Stimulated activated CD4-positive, alpha-beta T cell treated with anti-CD3 and anti-CD28 coated beads, Interleukin-1b, Interleukin-23, amount 100 ng/mL, for 1 hour (primary cell): ENCODE measurements at places on chromosomes 16 and 17.

GRCh38 chr16:75529959-75530358 lies 5.9 kb downstream of the CHST5 start:
- no peak for DNase-seq

DNA sequence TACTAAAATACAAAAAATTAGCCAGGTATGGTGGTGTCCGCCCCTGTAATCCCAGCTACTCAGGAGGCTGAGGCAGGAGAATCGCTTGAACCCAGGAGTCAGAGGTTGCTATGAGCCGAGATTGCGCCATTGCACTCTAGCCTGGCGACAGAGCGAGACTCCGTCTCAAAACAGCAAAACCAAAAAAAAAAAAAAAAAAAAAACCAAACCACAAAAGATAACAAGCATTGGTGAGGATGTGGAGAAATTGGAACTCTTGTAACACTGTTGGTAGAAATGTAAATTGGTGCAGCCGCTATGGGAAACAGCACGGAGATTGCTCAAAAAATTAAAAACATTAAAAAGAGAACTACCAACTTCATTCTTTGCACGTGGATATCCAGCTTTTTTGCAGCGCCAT lies 119.4 kb downstream of the OR1D5 start:
- DNase-seq: no peak

DNA sequence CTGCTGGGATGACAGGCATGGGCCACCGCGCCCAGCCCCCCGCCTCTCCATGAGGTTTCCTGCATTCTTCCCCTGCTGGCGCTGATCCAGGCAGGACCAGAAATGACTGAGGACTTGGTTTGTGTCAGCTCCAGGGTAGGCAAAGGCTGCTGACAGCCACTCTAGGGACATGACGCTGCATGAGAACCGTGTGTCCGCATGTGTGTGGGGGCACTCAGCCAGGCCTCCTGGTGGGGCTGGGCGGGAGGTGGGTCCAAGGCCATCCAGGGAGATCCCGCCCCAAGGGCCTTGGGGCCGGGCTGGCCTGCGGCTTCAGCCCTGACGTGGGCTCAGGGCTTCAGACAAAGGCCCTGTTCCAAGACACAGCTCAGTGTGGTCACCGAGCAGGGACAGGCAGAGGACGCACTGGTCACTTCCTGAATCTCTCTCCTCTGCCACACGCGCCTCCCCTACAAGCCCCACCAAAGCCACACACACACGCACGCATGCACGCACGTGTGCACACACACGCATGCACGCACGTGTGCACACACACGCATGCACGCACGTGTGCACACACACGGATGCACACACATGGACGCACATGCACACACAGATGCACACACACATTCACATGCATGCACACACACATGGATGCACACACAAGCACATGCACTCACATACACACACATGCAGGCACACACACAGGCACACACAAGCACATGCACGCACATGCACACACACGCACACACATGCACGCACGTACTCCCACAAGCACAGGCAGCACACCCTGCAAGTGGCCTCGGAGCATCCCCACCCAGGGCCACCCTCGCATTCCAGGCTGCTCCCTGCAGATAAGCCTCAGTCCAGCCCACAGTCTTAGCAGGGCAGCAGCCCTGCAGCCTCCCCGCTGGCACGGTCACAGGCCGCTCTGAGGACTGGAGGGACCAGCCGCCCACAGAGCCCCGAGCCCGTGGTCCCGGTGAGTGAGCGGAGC lies 5.3 kb upstream of the TMEM204 start:
- DNase-seq: no peak

DNA sequence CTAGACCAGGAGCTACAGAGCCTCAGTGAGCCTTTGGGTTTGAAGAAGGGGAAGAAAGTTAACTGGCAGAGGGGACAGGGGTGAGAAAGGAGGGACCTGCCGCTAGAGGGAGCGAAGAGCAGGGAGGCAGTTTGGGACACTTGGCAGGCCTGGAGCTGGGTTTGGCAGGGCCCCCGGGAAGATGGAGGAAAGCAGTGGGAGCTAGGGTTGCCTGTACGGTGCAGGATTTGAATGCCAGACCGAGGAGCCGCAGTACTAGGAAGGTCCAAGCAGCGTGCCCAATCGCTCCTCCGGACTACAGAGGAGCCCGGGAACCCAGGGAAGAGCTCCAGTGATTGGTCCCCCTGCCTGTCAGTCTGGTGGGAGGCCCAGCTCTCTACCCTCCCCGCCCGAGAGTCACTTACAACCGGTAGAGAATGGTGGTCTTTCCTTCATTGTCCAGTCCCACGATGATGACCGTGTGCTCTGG lies 1.3 kb downstream of the ARL5C start:
- no peak for DNase-seq

GRCh38 chr16:47731252-47731651 lies 270.1 kb downstream of the PHKB start:
- DNase-seq: no peak

- no peak for DNase-seq
Observed at GRCh38 chr17:74698069-74698468, 14.7 kb downstream of the CD300LF start.
